ENCODE measurements at places on chromosomes 1 and 21.
A peak's percentile ranks its signal among the peaks of the same experiment; 100 is the strongest.

- no peak for DNase-seq
Measured at GRCh38 chr21:36509973-36510664, 30.2 kb upstream of the CLDN14 start.

DNA sequence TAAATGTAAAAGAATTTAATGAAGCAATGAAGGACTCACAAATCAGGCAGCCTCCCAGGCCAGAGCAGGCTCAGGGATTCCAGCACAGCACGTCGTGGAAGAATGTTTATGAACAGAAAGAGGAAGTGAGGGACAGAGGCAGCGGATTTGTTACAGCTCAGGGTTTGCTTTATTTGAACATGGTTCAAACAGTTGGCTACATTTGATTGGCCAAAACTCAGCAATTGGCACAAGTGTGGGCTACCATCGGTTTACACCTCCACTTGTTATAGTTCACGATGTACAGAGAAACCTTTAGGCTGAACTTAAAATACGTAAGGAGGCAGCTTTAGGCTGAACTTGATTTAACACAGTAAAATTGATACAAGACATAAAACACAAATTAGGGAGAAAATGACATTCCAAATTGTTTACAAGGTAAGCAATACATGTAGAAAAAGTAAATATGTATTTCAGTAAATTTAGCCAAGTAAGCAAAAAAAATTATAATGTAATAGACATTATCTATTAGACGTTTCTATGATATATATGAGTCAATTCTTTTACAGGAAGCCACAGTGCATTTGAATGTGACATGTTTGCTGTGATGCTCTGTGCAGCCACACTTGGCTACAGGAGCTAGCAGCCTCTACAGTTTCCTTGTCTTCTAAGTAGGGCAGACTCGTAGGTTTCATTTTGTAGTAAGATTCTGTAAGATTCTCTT, 126.5 kb downstream of the ADSS2 start:
- DNase-seq, result peak; percentile 25

GRCh38 chr21:37281579-37281978, 14.4 kb upstream of the VPS26C start:
- no peak for DNase-seq

DNA sequence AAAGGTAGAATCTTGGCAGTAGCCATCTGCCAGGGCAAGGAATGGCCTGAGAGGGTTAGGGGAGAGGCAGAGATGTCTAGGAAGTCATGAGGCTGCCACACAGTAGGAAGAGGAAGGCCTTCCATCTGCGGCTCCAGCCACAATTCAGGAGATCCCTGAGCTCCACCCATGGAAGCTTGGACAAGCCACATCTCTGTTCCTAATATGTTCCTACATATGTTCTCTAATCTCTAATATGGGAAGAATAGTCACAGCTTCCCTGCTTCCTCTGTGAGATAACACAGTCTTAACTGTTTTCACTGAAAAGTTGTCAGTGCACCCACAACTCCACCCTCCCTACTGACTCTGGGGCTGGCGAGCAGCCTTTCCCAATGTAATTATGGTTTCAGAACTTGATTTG, 109.5 kb downstream of the CDC7 start:
- DNase-seq, result no peak

DNA sequence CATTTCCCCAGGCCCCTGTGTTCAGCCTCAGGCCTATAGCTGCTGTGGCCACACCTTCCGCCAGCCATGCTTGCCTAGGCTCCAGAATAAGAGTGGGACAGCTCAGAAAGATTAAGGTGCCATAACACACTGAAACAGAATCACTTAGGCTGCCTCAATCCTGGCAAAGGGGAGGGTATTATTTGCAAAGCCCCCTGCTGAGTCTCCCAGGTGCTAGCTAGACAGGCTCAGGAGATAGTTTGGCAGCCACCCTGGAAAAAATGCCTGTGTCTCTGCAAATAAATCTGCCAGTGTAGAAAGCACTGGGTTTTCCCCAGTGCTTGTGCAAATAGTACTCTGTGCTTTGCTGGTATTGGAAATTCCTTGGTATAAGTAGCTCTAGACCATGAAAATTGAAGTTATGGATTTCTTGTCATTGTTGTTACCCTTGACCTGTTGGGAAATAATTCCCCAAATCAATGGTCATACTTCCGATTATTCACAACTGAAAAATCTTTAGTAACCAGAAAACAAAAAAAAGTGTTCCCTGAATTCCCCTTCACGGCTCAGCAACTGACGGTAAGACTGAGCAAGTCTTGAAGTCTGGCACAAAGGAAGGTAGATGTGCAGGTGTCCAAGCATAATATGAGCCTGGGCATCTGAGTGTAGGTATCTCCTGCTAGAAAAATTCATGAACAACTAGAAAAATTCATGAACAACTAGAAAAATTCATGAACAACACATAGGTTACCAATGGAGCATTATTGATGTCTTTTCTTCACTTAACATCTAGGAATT, 56.9 kb downstream of the PROX1 start:
- no peak for DNase-seq

DNA sequence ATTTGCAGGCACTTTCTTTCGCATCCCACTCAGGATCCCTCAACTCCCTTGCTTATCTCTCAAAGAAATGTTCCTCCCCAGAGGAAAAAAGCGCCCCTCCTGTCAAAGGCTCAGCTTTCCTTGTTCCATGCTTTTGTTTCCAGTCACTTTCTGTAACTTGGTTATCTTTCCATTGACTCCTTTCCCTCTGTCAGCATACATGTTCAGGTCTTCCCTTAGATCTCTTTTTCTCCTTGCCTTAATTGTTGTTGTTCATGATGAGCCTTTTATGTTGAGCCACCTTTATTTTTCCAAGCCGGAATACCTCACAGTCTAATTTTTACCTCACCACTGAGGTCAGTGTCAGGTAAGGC, 46.5 kb upstream of the PODN start:
- no peak for DNase-seq

DNA sequence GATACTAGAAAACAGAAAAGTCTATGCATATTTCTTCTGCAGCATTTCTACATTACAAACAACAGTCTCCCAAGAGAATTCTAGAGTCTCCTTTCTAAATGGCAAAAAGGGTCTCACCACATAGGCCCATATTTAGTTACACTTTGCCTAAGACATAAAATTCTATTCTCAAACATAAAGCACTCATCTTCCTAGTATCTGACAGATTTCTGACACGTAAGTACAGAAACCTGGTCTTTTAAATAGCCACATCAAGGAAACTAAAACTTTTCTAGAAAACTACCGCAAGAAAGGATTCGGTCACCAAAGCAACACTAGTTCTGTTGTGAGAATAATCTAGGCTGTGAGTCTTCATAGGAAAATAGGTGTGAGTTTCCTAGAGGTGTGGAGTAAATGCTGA, 33.6 kb upstream of the CTSK start:
- no peak for DNase-seq

GRCh38 chr1:154463512-154463990, 38.5 kb upstream of the TDRD10 start:
- no peak for DNase-seq

DNA sequence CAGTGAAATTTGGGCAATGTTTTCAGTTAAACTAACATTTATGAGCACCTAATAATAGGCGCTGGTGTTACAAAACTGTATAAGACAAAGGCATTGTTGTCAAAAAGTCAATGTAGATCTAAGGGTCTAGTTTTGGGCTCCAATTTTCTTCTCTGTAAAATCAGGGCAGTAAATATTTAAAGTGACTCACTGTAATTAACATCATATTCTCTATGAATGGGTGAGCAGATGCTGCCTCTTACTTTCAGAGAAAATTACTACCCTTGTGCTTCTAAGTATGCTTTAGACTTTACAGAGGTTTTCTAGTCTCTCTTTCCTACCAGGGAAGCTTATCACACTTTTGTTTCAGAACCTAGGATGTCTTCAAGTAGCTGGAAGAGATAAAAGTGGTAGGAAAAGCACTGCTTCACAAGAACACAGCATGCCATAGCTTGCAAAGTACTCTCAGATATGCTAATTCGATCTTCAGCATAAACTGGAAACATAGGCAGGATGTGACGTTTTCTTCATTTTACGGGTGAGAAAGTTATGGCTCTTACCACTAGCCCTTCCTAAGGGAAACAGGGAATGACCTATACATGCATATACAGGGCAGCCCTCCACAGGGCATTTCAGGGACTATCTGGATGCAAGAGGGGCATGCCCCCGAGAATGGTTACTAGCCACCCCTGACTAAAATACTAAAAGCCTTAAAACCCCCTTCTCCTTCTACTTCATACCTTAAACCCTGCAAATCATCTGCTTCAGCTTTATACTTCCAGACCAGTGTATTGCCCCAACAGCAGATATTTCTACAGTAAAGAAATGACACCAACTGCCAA, 2.6 kb downstream of the C1orf116 start:
- no peak for DNase-seq
